ENCODE measurements at places on chromosomes 1 and 21.

DNA sequence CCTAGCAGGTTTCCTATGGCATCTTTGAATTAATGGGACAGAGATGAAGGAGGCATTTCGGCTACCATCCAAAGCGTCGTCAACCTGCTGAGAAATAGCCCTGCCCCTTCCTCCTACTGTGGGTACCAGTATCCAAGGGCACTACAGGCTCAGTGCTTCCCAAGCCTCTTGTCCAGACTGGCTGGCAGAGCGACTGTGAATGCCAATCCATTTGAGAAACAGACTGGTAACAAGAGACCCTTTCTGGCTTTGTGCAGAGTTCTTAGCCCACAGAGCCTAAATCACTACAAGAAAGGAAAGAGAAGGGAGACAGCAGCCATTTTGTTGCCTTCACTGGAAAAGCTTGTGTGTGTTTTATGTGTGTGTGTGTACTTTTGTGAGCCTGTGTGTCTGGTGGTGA lies 115.5 kb downstream of the HMGB4 start:
- no peak for DNase-seq

- DNase-seq: no peak
Measured at GRCh38 chr1:16146279-16147155, 9.4 kb downstream of the EPHA2 start.

DNA sequence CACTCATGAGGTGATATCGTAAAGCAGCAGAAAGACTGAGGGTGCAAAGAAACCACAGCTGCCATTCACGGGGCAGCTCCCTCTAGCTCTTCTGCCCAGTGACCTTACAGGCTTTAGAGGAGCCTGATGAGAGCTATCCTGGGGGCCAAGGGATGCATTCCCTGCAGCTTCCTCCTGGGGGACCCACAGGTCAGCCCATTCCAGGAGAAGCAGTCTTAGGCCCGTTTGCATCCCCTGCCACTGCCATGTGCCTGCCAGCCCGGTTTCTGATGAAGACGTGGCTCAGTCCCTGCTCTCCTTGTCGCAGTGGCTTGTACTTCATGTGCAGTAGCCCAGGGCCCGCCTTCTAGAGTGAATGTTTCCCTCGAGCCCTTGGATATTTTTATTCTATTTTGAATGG lies 22.8 kb downstream of the ATP5PO start:
- DNase-seq: no peak

DNA sequence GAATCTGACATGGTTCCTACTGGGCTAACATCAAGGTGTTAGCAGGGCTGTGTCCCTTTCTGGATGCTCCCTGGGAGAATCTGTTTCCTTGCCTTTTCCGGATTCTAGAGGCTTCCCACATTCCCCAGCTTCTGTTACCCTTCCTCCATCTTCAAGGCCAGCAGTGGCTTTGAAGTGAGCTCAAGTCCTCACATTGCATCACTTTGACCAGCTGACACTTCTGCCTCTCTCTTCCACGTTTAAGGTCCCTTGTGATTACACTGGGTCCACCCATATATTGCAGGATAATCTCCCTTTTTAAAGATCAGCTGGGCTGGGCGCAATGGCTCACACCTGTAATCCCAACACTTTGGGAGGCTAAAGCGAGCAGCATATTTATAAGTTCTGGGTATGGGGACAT lies 33.1 kb downstream of the CNST start:
- DNase-seq: no peak

DNA sequence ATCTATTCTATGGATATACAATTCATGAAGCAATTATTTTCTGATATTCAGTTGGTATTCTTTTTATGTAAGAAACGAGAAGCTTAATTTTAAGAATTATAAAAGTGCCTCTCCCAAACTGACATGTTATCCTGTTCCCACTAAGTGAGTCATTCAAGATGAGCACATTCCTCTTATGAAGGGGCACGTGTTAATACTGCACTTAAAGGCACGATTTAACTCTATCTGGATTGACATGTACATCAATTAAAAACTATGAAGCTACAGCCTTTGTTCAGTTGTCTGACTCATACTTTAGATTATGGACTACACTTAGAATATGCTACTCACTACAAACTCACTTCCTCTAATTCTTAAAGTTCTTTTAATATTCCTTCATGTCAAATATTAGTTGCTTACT lies 111.6 kb downstream of the CYYR1 start:
- DNase-seq: no peak

GRCh38 chr21:22885079-22885478 lies 1886.9 kb downstream of the NCAM2 start:
- no peak for DNase-seq
